Activated naive CD8-positive, alpha-beta T cell treated with anti-CD3 and anti-CD28 coated beads for 36 hours (primary cell): ENCODE measurements at places on chromosomes 1 and 21. TPM values are rescaled to one million over a fixed set of nuclear protein-coding genes. Genes with fewer than 3 reads are reported as not detected.

Gene RAB42
- total RNA-seq: not detected

Gene AUNIP
- total RNA-seq: 15.1 TPM

DNA sequence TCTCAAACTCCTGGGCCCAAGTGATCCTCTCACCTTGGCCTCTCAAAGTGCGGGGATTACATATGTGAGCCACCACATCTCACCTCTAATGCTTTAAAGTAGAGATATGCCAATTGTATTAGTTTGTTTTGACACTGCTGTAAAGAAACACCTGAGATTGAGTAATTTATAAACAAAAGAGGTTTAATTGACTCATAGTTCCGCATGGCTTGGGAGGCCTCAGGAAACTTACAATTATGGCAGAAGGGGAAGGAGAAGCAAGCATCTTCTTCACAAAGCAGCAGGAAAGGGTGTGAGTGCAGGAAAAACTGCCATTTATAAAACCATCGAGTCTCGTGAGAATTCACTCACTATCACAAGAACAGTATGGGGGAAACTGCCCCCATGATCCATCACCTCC lies 3.5 kb upstream of the MYCL start:
- DNase-seq: no peak

GRCh38 chr1:156245451-156246232 lies 2.2 kb downstream of the PAQR6 start:
- DNase-seq: peak; percentile 51

DNA sequence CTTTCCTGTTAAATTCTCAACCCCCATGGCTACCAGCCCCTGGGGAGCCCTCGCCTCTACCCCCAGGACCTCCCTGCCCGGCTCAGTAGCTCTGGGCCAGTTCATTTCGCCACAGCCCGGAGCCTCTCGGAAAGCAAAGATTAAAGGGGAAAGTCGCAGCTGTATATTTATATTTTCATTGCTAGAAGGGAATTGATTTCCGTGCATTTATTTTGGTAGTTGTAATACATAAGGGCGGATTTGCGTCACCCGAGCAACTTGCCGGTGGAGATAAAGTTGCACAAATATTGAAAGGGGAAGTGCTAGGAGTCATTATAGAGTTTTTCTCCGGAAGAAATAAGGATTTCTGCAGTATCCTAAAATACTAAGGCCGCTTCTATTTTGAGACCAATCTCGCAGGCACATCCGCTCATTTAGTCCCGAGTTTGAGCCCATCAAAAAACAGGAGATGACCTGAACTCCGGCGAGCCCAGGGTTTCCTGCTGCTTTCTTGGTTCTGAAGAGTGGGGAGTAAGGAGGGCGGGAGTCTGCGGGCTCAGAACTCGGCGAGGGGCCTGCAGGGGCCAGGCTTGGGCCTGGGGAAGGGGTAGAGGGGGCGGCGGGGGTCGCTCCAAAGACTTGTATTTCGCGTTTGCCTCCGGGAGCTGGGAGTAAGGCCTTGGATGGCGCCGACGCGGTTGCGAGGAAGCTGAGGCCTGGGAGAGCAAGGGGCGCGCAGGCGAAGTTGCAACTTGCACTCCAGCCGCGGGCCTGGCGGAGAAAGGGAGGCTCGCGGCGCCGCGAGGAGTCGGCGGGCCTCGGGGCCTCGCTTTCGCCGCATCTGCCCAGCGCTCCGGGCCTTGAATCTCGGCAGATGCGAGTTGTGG lies 2.5 kb upstream of the HLX start:
- DNase-seq: no peak

- no peak for DNase-seq
Observed at GRCh38 chr1:224559981-224560728, 56.0 kb upstream of the CNIH3 start.

Gene ZC3H12A
- 29.4 TPM for total RNA-seq

- no peak for DNase-seq
Observed at GRCh38 chr1:116545359-116545705, 25.5 kb downstream of the CD58 start.

Gene ARTN
- 0.43 TPM for total RNA-seq

- no peak for DNase-seq
Observed at GRCh38 chr1:240018617-240019016, 73.1 kb upstream of the FMN2 start.

DNA sequence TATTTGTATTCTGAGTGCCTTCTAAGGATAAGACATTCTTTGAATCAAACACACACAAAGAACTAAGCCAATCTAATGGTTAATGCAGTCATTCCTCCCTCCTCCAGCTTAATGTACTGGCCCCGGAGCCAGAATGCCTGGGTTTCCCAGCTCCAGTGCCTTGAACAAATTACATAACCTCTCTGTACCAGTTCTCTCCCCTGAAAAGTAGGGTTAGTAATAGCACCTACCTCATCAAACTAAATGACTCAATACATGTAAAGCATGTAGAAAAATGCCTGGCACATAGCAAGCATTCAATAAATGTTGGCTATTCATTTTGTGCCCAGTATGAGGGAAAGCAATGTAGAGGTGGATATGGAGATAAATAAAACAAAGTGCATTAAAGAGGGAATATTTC lies 14.0 kb downstream of the C1orf52 start:
- DNase-seq: no peak

Gene KPRP
- not detected for total RNA-seq

Gene HSD3B1
- not detected for total RNA-seq

Gene CYP4B1
- not detected for total RNA-seq

Gene LCE1D
- total RNA-seq: not detected

DNA sequence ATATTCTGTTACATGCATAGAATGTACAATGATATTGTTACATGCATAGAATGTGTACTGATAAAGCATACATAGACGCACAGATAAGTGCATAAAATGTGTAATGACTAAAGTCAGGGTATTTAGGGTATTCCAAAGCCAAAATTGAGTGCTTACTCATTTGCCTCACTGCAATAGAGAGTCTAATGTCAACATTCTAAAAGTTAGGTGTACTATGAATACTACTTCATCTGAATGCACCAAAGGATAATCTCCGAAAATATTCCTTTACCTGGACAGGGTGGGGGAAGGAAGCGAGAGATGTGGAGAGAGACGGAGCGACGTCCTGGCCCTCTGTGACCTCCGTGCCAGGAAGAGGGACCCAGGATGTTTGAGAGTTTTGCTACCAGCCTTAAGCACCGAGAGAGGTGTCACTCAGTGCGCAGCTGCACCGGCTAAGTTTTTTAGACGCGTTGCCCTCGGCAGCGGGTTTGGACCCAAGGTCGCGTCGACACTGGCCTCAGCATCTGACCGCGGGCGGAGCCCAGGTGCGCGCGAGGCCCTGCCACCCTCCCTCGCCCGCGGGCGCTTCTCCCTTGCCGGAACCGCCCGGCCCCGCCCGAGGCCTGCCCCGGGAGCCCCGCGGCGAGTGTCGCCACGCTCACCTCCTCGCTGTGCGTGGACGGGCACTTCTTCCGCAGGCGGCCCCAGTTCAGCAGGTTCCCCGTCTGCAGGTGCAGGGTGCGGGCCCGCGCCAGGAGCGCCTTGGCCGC lies 660 bp downstream of the GCLM start:
- peak; percentile 48 for DNase-seq

DNA sequence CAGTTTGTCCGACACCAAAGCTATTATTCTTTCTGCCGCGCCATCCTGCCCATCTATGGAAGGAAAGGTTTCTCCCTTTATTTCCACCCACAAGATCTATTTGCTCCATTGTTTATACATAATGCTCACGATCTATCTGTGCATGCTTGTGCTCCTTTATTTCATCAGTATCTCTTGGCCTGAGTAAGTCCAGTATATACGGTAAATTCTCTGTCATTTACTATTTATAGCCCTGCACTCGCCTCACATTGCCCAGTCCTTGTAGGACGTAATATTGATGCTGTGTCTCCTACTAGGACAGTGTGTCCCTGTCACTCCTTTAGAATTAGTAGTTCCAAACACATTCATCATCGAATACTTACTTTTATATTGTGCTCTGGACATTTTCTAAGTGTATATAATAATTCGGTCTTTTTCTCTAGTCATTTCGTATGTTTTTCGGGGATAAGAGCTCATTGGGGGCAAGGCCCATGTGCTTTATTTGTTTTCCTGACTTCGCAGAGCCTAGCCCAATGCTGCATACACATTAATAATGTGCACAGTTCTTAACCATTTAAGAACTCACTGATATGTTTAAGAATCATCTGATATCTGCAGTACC lies 3.1 kb upstream of the NID1 start:
- DNase-seq: no peak

Gene CLCA4
- total RNA-seq: not detected

DNA sequence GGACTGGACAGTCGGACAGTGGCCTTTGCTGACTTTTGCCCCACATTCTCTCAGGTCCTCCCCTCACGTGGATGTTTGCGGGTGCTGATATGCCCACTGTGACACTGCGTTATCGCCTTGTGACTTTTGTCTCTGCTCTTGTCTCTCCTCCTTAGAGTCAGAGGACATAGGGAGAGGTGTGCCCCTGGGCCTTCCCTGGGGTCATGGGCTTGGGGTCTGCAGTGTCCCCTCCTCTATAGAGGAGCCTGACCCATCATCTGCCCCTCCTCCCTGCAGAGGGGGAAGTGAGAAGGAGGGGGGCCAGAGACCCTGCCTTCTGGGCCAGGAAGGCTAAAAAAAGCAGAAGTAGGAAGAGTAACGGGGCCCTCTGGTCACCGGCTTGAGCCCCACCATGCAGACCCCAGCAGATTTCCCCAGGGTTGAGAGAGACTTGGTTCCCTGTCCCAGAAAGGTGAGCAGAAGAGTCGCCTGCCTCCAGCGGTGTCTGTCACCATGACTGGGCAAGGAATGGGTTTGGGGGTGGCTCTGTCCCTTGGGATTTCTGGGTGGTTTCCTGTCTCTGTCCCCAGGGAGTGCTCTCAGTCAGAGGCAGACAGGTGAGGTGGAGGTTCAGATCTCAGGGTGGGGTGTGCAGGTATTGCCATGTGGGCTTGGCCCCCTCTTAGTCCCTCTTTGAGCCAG lies 13.3 kb downstream of the RPS6KA1 start:
- DNase-seq: no peak

Gene OR2G6
- not detected for total RNA-seq

GRCh38 chr1:202130816-202131522 lies 8.3 kb downstream of the GPR37L1 start:
- no peak for DNase-seq

DNA sequence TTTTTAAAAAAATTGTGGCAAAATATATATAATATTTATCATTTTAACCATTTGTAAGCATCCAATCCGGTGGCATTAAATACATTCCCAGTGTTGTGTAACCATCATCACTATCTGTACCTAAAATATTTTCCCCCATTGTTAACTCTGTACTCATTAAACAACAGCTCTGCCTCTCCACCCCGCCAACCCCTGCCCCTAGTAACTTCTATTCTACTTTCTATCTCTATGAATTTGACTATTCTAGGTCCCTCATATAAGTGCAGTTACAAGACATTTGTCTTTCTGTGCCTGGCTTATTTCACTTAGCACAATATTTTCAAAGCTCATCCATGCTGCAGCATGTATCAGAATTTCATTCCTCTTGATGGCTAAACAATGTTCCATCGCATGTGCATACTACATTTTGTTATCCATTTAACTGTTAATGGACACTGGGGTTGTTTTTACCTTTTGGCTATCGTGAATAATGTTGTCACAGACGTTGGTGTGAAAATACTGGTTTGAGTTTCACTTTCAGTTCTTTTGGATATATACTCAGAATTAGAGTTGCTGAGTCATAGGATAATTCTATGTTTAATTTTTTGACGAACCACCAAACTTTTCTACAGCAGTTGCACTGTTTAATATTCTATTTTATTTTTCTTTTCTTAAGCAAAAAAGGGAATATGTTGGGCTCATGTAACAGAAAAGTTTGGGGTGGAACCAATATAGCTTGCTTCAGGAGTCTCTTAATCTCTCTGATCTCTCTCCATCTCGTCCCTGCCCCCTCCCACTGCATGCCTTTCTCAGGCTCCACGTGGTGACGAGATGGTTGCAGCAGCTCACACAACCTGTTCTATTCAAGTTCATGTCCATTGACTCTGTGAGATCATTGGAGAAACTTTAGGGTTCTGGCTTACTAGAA lies 25.2 kb upstream of the RCAN1 start:
- DNase-seq: peak; percentile 21

Gene LCE3D
- total RNA-seq: not detected

DNA sequence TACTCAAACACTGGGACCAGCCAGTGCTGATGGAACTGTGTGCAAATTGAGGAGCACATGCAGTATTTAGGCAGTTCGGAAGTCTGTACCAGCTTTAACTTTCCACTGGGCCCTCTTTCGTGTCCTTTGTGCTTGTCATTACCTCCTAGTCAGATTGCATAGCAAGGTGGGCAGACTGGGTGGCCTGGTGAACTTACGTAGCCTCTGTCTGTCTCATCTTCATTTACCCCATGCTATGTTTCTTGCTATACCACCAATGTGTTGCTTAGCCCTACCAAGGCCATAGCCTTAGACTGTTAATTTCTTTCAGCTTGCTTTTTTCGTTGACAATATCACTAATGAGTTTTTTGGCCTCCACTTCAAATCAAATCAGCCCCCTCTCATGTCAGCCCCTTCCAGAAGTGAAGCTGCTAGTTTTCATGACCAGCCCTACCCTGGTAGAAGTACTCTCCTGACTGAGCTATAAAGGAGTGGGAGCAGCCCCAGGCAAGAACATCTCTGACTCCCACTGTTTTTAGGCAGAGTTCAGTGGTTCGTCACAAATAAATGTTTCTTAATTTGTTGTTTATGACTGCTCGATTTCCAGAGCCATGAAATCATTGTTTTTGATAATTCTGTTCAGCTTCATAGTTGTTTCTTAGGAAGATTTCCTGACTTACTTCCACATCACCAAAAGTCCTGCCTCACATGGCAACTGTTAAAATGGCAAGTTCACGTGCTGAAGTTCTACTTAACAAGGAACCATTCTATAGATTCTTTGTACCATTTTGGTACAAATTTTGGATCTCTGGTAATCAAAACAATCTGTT lies 19.3 kb downstream of the PRKACB start:
- no peak for DNase-seq

DNA sequence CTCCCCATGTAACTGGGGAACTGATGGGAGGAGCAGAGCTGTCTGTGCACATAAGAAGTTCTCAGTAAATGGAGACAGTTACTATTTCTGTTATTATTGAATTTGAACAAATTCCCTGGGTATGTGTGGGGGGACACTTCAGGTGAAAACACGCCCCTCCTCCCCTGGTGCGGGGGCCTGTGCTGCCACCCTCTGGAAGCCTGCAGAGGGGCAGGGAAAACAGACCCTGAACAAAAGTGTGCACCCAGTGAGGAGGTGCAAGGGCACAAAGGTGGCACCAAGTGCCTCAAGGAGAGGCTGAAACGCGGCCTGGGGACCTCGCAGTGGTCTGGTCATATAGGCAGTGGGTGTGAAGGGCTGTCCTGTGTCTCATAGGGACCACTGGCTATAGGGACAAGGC lies 18.2 kb upstream of the NADK start:
- DNase-seq: no peak

GRCh38 chr1:204285436-204286305 lies 71.9 kb upstream of the GOLT1A start:
- no peak for DNase-seq

- no peak for DNase-seq
Observed at GRCh38 chr21:45972353-45972715, 9.2 kb upstream of the COL6A1 start.

Gene ZNF362
- 9.2 TPM for total RNA-seq

DNA sequence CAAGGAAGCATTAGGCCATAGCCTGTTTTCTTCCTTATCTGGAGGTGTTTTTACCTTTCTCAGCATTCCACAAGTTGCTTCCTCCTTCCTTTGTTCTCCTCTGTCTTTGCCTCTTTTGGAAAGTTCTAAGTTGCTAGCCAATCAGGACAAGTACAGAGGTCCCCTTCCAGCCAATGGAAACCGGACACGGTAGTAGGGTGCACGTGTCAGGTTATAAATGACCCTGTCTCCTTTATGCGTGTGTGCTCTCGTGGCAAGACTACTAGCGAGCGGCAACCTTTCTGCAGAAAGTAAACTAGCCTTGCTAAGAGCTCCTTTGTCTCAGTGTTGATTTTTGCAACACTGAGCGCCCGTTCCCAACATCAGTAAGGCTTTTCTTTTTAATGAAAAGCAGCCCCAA lies 1.5 kb upstream of the ACADM start:
- DNase-seq: no peak

Gene KIF2C
- 65.0 TPM for total RNA-seq
